ENCODE measurements at places on chromosomes 11 and 22.
A peak's percentile ranks its signal among the peaks of the same experiment; 100 is the strongest.

DNA sequence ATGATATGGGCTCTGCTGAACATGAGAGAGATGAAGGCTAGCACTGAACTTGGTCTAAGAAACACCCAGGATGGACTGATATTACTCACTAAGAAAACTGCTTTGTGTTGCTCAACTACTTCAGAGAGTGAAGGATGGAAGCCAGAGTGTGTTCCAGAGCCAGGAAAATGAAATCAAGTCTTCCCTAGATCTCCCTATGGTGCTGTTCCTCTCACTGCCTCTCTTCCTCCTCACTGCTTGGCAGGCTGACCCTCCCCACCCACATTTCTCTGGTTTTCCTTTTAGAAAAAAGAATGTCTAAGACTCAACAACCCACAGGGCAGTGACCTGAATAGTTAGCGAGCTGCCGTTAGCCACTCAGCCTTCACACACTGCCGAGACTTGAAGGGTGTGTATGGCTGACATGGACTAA lies 65.6 kb downstream of the CCDC81 start:
- DNase-seq, result no peak

DNA sequence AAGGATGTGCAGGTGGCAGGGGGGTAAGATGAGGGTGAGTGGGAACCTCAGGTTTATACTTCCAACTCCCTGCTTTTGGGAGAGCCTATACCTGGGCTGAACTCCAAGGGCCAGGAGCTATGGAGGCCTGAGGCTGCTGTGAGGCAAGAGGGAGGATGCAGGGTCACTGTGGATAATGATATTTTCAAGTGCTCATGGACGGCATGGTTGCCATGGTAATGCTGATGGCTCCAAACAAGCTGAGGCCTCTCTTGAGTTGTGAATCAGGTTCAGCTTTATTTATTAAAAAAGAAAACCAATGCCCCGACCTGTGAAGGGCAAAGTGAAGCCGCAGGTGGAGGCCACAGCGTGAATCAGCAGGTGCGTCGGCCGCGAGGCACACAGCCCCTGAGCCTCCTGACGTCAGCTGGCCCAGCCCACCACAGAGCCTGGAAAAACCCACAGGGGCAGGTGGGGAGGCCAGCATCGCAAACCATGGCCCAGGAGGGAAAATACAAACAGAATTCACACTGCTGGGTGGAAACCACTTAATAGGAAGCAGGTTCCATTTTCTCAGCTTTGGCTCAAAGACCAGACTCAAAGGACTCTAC lies 17.4 kb upstream of the CREB3L1 start:
- no peak for DNase-seq

- peak; percentile 47 for DNase-seq
These were observed 1112.0 kb upstream of the CCDC90B start for GRCh38 chr11:84398017-84398626.

GRCh38 chr11:65423516-65424204 lies 1.1 kb downstream of the NEAT1 start:
- DNase-seq, result no peak

GRCh38 chr22:19970031-19970478 lies 28.4 kb upstream of the TXNRD2 start:
- DNase-seq, result no peak

GRCh38 chr11:70167723-70168404 lies 35.2 kb upstream of the FADD start:
- no peak for DNase-seq

DNA sequence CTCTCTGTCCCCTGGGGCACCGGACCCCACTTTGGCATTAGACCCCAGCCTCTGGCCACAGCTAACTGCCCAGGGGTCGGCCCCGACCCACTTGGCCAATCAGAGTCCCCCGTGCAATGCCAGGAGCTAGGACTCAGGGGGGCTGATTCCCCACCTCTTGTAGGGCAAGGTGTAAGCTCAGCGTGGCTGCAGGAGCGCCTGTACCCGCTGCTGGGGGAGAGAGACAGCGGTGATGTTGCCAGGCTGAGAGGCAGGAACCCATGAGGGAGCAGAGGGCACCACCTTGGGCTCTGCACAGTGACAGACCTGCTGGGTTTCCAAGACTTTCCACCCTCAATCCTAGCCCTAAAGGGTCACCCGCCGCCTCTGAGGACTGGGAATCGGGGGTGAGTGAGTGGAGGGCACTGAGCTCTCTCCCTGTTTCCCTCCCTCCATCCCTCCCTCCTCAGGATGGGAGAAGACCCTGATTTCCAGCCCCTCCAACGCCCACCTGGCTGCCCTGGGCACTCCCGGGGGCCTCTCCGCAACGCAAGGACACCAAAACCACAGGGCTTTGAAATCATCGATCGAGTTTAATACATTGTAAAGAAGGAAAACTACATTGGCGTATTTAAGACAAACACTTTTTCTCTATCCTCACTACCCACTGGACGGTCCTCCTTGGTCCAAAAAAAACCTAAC lies 128.4 kb downstream of the ARHGAP8 start:
- DNase-seq, result no peak

DNA sequence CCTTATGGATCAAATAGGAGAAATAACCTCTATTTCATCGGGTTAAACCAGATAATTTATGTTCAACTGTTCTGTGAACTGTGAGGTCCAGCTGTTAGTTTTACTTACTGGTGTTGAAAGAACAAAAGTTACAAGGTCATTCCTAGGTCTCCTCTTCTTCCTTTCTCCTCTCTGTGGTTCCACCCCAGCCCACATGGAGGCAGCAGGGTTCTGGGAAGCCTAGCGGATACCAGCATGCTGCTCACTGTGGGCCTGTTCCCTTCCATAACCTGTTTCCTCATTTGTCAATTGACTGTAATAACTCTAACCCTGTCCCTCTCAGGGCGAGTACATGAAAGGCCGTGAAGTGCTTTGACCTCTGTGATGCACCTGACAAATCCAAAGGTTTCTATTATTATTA lies 27.8 kb downstream of the RELT start:
- DNase-seq, result peak; percentile 84

- no peak for DNase-seq
These were observed 8.0 kb downstream of the MYO7A start for GRCh38 chr11:77136074-77136473.

GRCh38 chr11:70072461-70072860 lies 5.7 kb upstream of the ANO1 start:
- no peak for DNase-seq
